ENCODE measurements at places on chromosomes 12 and 14. TPM values are rescaled to one million over a fixed set of nuclear protein-coding genes. Genes with fewer than 3 reads are reported as not detected.

- no peak for DNase-seq
Measured at GRCh38 chr14:99265571-99265970, 6.4 kb downstream of the BCL11B start.

- DNase-seq = peak; percentile 77
Measured at GRCh38 chr12:53676656-53677015, 753 bp upstream of the ATP5MC2 start.

DNA sequence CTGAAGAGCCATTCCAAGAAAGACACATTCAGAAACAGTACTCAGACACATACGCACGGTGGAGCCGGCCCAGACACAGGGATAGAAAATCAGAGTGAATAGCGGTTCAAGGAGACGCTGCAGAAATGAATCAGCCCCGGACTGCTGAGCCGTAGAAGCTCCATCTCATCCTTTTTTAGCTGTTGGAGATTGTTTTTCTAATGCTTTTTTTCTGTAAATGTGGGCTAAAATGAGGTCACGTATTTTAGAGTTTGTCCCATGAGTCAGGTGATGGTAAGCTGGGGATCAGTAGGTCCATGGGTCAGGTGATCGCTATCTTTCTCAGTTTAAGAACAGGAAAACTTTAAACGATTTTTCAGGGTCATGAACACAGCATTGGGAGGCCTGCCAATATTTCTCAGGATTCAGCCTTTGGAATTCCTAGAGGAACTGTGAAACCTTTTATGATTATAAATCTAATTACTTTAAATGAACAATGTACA is 202.4 kb downstream of the ITPR2 start:
- no peak for DNase-seq

Gene CLEC14A
- total RNA-seq = 31.9 TPM

- DNase-seq = no peak
Measured at GRCh38 chr14:95341564-95341963, 21.9 kb upstream of the CLMN start.

DNA sequence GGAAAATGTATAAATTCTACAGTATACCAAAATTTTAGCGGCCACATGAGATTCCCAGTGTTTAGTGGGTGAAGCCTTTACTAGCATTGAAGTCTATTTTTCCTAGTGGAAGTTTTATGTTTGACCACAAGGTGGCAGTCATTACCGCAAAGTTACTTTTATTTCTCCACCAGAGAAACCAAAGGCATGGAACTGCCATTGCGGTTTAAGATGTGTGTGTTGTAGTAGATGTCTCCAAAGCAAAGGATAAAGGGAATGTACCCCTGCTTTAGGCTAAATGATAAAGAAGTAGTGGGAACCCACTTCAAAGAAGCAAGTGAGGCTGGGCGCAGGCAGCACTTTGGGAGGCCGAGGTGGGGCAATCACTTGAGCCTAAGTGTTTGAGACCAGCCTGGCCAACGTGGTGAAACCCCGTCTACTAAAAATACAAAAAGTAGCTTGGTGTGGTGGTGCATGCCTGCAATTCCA is 140.5 kb downstream of the PRKCH start:
- no peak for DNase-seq

DNA sequence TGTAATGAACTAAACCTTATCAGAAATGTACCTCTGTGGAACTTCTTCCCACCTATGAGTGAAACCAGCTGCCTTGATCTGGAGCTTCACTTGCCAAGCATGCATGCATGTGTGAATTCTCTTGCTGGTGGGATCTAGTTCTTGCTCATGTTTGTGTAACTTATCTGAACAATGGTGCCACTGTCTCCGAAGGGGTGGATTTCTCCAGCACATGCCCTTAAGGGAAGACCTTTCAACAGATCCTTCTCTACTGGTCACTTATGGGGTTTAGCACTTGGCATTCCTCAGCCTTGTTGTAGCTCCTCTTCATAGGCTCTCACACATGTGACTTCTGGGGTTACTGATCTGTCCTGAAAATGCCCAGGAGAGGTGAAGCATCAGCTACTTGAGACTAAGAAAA is 25.0 kb downstream of the SMOC1 start:
- DNase-seq = no peak

Data from cardiac septum (tissue), 1 donor.